Activated T-helper 1 cell treated with anti-CD3 and anti-CD28 coated beads, Interleukin-12 subunit alpha, Interleukin-12 subunit beta, Interleukin-2, Interleukin-4 antibody, amounts not matched to agents 30 ng/mL and 10 ng/mL and 1 ng/mL, durations not matched to agents 14 hours and 24 hours and 36 hours (primary cell): ENCODE measurements at places on chromosomes 1 and 21. TPM values are rescaled to one million over a fixed set of nuclear protein-coding genes. Genes with fewer than 3 reads are reported as not detected.

Gene KRTAP19-3
- total RNA-seq: not detected in 2 replicates

Gene FAM72B
- total RNA-seq: 24.3 and 26.1 TPM in 2 replicates

Gene UQCRHL
- 1.3 and 1.5 TPM in 2 replicates for total RNA-seq

Gene ZBTB21
- 31.8 and 33.8 TPM in 2 replicates for total RNA-seq

Gene RHD
- not detected in 2 replicates for total RNA-seq

Gene RHBDL2
- not detected in 2 replicates for total RNA-seq

Gene VWA5B1
- 0.05 TPM in 1 of 2 replicates, not detected in the other for total RNA-seq

Gene CLK2
- total RNA-seq: 87.0 and 91.6 TPM in 2 replicates

Gene MYOG
- not detected in 2 replicates for total RNA-seq

Gene ZNF648
- total RNA-seq: not detected in 2 replicates

Gene CD5L
- total RNA-seq: not detected in 2 replicates

Gene CCDC30
- total RNA-seq: 1.0 and 1.9 TPM in 2 replicates

Gene MFN2
- 88.1 and 95.4 TPM in 2 replicates for total RNA-seq

DNA sequence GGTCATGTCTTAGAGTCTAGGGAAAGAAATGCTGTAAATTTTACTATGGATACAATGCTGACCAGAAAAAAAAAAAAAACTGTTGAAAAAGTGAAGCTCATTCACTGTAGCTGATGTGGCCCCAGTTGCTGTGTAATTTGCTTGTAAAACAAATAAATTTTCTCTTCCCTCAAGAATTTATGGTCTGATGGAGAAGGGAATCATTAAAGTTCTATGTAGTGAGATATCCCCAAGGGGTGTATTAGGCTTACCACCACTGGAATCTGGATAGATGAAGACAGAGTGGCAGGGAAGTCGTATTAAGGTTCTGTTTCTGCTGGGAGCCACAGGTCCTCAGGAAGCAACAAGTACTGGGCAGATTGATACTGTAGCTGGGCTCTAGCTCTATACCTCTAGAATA is 860.0 kb downstream of the LTN1 start:
- H3K27me3 ChIP-seq: no peaks in the 10 kb centered on the region
- no peaks in the 10 kb centered on the region for H3K36me3 ChIP-seq
- no peaks in the 10 kb centered on the region for H3K4me1 ChIP-seq
- no peak overlapping the region for H3K27ac ChIP-seq

DNA sequence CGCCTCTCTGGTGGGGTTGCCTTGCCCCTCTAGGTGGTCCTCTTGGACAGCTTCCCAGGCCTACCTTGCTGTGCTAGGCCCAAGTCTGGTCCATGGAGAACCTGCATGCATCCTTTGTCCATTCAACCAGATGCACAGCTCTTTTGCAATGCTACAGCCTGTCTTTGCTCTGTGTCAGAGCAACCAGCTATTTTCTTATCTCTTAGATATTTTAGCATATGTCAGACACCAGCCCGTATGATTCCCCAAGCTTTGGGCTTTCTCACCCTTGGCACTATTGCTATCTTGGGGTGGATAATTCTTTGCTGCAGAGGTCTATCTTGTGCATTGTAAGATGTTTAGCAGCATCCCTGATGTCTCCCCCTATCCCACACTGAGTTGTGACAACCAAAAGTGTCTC is 32.3 kb downstream of the TNN start:
- H3K27me3 ChIP-seq: peaks cover 4% of the 10 kb centered on the region
- no peak overlapping the region for H3K4me3 ChIP-seq

GRCh38 chr1:163537809-163538208 is 216.1 kb downstream of the NUF2 start:
- no peaks in the 10 kb centered on the region for H3K4me1 ChIP-seq
- DNase-seq: no peak
- no peak overlapping the region for H3K27ac ChIP-seq

DNA sequence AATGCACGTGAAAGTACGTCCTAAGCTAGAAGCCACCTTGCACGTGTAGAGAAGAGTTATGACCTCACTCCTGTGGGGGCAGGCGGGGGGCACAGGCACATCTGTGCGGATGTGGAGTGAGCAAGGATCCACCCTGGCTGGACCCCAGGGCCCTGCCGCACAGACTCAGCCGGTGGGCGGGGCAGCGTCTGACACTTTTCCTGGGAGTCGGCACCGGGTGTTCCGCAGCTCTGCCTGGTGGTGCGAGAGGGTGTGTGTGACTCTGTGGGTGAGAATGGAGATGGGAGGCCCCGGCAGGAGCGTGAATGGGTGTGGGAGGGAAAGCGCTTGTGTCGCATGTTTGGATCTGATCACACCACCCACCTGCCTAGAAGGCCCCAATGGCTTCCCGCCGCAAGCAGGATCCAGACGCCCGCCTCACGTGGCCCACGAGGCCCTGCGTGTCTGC is 29.5 kb downstream of the RAP1GAP start:
- H3K27ac ChIP-seq: no peak overlapping the region
- DNase-seq: no peak
- no peaks in the 10 kb centered on the region for H3K27me3 ChIP-seq
- H3K4me1 ChIP-seq: peaks cover 7% of the 10 kb centered on the region
- no peak overlapping the region for H3K4me3 ChIP-seq

DNA sequence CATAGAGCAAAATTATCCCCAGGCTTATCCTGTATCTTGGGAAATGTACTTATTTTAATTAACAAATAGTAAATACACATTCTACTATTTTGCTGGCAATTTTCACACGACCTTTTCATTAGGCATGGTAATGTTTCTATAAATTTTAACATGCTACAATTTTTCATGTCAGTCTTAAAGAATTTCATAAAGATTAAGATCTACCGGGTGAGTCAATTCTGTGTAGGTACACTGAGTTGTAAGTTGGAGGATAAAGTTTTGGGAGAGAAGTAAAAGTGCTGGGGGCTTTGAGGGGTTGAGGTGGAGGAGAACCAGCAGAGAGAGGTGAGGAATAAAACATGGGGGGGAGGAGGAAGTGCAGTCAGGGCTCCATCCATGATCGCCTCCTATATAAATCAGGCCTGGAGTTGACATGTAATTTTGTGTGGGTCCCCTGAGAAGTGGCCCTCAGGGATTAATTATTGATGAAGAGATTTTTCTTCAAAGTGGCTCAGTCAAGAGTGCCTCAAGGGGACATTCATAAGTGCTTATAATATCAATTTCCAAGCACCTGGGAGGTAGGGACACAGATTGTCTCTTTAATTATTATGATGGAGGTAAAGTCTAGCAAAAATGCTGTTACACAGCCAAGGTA is 7.2 kb downstream of the DPYD start:
- H3K4me3 ChIP-seq: no peak overlapping the region
- no peaks in the 10 kb centered on the region for H3K27me3 ChIP-seq
- peaks cover 11% of the 10 kb centered on the region for H3K36me3 ChIP-seq
- peaks cover 58% of the 10 kb centered on the region for H3K4me1 ChIP-seq

DNA sequence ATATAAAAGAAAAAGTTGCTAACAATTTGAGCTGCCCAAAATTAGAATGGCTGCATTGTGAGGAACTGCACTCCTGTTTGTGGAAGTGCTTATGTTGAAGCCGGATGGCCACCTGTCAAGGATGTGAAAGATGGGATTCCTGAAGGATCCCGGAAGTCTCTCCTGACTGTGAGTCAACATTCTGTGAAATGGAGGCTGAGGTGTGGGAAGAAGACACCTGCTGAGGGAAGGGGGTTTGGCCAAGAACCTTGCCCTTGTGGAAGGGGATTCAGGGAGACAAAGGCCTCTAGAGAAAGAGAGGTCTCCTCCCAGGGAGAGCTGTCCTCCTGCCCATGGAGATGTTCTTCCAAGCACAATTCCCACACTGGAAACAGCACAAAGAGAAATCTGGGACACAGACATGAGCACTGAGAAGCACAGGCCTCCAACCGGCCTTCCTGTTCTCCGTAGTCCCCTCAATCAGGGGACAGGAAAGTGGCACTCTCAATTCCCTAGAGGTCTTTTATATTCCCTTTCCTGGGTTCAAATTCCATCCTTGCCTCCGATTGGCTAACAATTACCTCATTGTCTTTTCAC is 70.5 kb downstream of the CD2 start:
- H3K36me3 ChIP-seq: peaks cover 10% of the 10 kb centered on the region
- H3K27ac ChIP-seq: peak overlapping the region; percentile 95
- DNase-seq: no peak
- H3K4me3 ChIP-seq: peak overlapping the region; percentile 70
- H3K4me1 ChIP-seq: peaks cover 63% of the 10 kb centered on the region

- H3K27ac ChIP-seq: no peak overlapping the region
- H3K36me3 ChIP-seq: peaks cover 3% of the 10 kb centered on the region
Observed at GRCh38 chr1:76240316-76240715, 165.8 kb downstream of the ST6GALNAC3 start.

DNA sequence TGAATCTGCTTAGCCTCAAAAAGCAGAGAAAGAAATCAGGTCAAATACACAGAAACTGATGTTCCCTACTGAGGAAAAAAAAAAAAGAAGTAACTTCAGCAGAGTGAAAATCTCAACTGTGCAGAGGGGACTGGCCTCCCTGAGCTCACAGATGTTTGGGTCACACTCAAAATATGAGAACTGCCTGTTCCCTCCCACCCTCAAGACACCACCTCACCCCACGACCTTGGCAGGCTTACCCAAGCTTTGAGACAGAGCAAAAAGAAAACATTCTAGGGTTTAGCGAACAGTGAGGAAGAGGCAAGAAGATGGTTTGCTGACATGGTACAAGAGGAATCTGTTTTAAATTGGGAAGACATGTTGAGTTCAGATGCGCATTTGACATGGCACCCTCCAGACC is 48.8 kb downstream of the NID1 start:
- H3K36me3 ChIP-seq: no peaks in the 10 kb centered on the region
- no peaks in the 10 kb centered on the region for H3K4me1 ChIP-seq
- no peak overlapping the region for H3K4me3 ChIP-seq
- H3K27me3 ChIP-seq: peaks cover 16% of the 10 kb centered on the region
- DNase-seq: no peak
- H3K27ac ChIP-seq: no peak overlapping the region

DNA sequence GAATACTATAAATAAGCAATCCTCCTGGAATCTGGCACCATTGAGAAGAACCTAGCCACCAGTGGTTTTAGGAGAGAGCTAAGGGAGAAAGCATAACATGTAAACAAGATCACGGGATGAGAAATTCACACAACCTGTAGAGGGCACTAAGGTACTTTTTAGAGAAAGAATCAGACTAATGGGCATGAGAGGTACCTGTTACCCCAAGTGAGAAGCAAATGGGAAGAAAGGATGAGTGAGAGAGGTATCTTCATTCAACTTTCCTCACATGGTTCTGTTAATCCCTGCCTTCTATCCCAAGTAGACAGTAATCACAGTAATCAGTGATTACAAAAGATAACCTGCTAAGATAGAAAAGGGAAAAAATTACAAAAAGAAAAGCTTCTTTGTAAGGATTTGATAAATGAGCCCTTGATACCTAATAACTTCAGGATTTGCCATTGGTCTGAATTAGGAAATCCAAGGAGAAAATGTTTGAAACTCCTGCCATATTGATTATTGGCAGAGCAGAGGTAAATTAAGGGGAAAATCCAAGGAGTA is 251.1 kb upstream of the ADGRL2 start:
- no peak overlapping the region for H3K4me3 ChIP-seq
- no peak overlapping the region for H3K27ac ChIP-seq
- no peaks in the 10 kb centered on the region for H3K36me3 ChIP-seq

- H3K27me3 ChIP-seq: peaks cover 5% of the 10 kb centered on the region
- no peaks in the 10 kb centered on the region for H3K36me3 ChIP-seq
- no peak overlapping the region for H3K4me3 ChIP-seq
- no peaks in the 10 kb centered on the region for H3K4me1 ChIP-seq
- H3K27ac ChIP-seq: no peak overlapping the region
Observed at GRCh38 chr1:181660621-181661020, 177.3 kb downstream of the CACNA1E start.

GRCh38 chr1:58933599-58933926 is 149.7 kb upstream of the JUN start:
- peaks cover 5% of the 10 kb centered on the region for H3K36me3 ChIP-seq
- H3K4me3 ChIP-seq: no peak overlapping the region
- no peaks in the 10 kb centered on the region for H3K27me3 ChIP-seq
- no peak overlapping the region for H3K27ac ChIP-seq
- H3K4me1 ChIP-seq: peaks cover 74% of the 10 kb centered on the region

- peaks cover 2% of the 10 kb centered on the region for H3K36me3 ChIP-seq
- H3K27ac ChIP-seq: peak overlapping the region; percentile 86
- DNase-seq: peak; percentile 64
- H3K4me3 ChIP-seq: peak overlapping the region; percentile 24
- H3K4me1 ChIP-seq: peaks cover 42% of the 10 kb centered on the region
Observed at GRCh38 chr1:168408884-168409283, 128.2 kb downstream of the TBX19 start.

GRCh38 chr1:76290271-76290670 is 215.7 kb downstream of the ST6GALNAC3 start:
- DNase-seq: no peak
- peak overlapping the region; percentile 6 for H3K27ac ChIP-seq
- H3K36me3 ChIP-seq: peaks cover 2% of the 10 kb centered on the region
- H3K4me1 ChIP-seq: peaks cover 86% of the 10 kb centered on the region

GRCh38 chr1:237953238-237953637 is 62.5 kb upstream of the ZP4 start:
- H3K4me1 ChIP-seq: no peaks in the 10 kb centered on the region
- DNase-seq: no peak
- H3K4me3 ChIP-seq: no peak overlapping the region
- H3K27me3 ChIP-seq: no peaks in the 10 kb centered on the region
- H3K27ac ChIP-seq: no peak overlapping the region

DNA sequence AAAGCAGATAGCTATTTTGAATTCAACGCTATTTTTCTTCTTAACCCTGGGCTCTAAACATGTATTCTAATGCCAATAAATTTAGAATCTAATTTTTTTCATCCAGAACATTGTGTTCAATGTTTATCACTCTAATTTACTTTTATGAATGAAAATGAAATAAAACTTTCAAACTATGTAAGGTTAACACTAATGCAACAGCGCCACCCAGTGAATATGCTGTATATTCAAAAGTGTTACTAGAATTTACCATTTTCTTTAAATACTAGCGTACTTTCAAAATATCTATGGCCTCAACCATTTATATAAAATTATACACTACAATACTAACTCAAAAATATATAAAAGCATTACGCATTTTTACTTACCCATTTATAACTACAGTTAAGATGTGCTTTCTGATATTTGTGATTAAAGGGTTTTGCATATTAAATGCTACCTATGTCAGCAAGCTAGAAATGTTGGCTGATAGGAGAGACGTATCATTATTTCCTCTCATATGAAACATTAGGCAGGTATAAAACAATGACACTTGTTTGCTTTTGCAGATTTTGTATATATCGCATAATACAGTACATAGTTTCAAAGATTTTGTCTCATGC is 5.9 kb upstream of the NUF2 start:
- peaks cover 3% of the 10 kb centered on the region for H3K4me1 ChIP-seq
- H3K4me3 ChIP-seq: no peak overlapping the region
- DNase-seq: no peak
- H3K36me3 ChIP-seq: peaks cover 8% of the 10 kb centered on the region

GRCh38 chr1:204480515-204480914 is 14.1 kb downstream of the PIK3C2B start:
- no peak overlapping the region for H3K27ac ChIP-seq
- peaks cover 3% of the 10 kb centered on the region for H3K36me3 ChIP-seq
- no peak for DNase-seq
- H3K4me3 ChIP-seq: no peak overlapping the region
- H3K4me1 ChIP-seq: peaks cover 69% of the 10 kb centered on the region

- H3K27ac ChIP-seq: peak overlapping the region; percentile 33
- peaks cover 20% of the 10 kb centered on the region for H3K4me1 ChIP-seq
- no peak for DNase-seq
- H3K36me3 ChIP-seq: no peaks in the 10 kb centered on the region
- H3K27me3 ChIP-seq: peaks cover 78% of the 10 kb centered on the region
Observed at GRCh38 chr1:94542088-94542870, 720 bp upstream of the F3 start.
